GM23338 (cell line): ENCODE measurements at places on chromosomes 2 and 18.

DNA sequence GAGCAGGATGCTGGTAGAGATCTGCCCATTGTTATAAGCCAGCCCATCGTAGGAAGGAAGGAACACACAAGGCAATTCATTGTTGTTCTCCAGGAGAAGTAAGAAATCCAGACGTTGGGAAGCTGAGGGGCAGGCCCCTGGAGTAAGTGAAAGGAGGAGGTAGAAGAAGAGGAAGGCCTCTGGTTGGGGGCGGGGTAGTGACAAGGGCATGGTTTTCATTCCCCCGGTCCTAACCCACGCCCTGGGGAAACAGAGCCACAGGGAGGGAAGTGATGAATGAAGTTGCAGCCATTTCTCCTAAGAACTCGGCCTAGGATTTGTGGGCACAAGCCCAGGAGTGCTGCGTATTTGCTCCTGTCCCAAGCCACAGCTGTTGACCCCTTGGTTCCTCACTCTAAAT is 18.0 kb downstream of the LBH start:
- DNase-seq, result no peak

DNA sequence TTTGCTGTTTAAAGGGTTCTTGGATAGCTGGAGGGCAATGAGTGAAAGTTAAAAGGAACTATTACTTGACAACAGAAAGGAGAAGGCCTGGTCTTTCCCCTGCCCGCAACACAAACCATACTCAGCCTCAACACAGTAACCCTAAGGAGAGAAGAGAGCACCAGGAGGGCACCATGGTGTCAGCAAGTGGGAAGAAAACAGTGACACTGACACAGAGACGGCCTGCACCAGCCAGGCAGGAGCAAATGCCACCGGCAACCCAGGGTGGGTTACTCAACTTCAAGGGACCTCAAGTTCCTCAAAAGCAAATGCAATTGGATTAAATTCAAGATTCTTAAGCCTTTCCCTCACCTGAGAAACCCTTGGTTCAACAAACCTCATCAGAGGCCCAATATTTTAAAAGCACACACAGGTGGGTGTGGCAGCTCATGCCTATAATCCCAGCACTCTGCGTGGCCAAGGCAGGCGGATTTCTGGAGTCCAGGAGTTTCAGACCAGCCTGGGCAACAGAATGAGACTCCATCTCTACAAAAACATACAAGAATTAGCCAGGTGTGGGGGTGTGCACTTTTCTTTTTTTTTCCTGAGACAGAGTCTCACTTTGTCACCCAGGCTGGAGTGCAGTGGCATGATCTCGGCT is 52.3 kb downstream of the TFCP2L1 start:
- no peak for DNase-seq

- no peak for DNase-seq
Measured at GRCh38 chr2:13003500-13003899, 286.8 kb downstream of the TRIB2 start.

DNA sequence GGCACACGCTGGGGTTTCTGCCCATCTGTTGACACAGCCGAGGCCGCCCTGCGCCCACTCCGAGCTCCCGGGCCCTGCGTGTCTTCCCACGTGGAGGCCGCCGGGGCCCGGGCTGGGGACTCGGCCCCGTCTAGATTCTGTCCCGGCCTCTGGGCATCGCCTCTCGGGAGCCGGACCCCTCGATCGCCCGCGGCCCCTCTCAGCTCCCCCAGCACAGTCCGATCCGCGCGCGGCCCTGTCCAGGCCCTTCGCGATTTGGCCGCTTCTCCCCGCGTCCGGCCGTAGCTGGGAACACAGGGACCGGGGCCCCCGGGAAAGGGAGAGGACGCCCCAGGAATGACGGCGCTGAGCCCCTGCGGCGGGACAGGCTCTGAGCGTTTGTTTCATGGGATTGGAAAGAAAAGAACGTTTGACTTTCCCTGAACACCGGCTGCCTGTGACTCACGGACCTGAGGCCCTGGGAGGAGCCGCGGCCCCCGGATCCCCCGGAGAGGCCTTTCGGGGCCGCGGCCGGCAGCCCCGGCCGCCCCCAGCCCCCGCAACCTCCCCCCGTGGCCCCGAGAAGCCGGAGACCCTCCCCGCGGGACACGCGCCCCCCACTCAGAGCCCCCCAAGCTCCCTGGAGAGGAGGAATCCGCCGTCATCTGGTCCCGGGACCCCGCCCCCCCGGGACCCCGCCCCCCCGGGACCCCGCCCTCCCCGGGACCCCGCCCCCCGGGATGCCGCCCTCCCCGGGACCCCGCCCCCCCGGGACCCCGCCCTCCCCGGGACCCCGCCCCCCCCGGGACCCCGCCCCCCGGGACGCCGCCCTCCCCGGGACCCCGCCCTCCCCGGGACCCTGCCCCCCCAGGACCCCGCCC is 62.7 kb upstream of the CTDP1 start:
- DNase-seq, result peak; percentile 61

DNA sequence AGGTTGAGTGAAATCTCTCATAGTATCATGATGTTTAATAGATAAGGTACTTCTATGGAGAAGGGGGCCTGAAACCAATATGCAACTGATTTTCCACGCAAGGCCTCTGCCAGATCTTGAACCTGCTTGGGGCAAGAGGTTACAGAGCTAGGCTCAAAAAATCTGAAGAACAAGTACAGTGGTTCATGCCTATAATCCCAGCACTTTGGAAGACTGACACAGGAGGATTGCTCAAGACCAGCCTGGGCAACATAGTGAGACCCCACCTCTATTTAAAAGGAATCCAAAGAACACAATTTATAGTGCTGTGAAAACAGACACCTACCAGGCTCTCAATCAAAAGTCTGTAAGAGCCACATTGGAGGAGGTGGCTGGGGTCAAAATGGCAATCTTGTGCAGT is 28.6 kb downstream of the HADHA start:
- DNase-seq, result no peak

DNA sequence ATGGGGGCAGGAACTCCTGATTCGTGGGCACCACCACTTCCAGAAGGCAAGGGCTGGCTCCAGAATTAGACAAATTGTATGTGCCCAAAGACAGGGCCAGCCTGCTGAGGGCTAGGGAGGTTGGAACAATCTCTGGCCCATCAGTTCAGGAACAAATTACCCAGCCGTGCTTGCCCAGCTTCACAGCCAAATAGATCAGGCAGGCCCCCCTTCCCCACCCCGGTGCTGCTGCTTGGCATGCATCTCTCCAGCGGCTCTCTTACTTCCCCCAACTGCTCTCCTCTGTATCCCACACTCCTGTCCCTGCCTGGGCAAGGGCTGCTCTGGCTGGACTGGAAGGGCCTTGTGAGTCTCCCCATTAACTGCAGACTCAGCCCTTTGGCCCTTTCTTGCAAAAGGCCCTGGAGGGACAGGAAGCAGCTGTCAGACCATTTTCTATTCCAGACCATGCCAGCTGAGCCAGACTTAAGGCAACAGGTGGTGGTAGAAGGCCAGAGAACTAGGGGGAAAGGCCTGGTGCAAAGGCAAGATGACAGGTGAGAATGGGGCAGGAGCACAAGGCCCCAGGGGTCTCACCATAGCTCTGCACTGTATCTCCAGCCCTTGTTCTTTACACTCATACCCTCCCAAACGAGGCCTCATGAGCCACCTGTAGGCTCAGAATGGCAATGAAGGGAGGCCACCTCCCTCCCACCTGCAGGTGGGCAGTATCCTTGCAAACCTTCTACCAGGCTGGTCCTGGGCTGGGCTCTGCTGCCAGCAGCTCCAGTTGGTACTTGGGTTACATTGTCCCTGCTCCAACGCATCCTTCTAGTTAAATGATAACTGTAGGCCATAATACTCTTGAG is 30.7 kb upstream of the ACAA2 start:
- DNase-seq, result no peak

- DNase-seq, result no peak
Measured at GRCh38 chr18:75527848-75528685, 100.6 kb upstream of the SMIM21 start.
